ENCODE measurements at places on chromosomes 3 and 15. TPM values are rescaled to one million over a fixed set of nuclear protein-coding genes. Genes with fewer than 3 reads are reported as not detected.

GRCh38 chr3:138180375-138181029, 5.8 kb upstream of the DBR1 start:
- peak; percentile 57 for DNase-seq

- no peak for DNase-seq
Measured at GRCh38 chr3:161770484-161771386, 274.1 kb downstream of the OTOL1 start.

PAK6 gene
- 6.4 TPM for total RNA-seq

GJD2 gene
- not detected for total RNA-seq

OSBPL10 gene
- total RNA-seq, result 65.1 TPM

DNA sequence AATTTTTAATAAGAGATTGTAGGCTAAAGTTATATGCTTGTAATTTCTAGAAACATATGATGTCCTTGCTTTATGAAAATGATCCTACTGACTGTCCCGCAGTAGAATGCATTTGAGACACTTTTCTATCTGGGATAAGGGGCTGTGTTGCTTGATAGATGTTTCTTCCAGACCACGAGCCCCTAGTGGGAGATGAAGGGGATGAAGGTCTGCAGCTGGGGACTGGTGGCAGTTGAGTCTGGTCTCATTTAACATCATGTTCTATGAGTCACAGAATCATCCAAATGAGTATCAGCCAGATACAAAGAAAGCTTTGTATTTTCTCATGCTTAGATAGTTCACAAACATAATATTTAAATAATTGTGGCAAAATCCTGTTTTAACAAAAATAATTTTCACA, 84.3 kb upstream of the PRTG start:
- no peak for DNase-seq

All from HT-29 (cell line).